ENCODE measurements at places on chromosomes 1 and 21.

- no peak for DNase-seq
These were observed 4.4 kb downstream of the KIF17 start for GRCh38 chr1:20713440-20713839.

DNA sequence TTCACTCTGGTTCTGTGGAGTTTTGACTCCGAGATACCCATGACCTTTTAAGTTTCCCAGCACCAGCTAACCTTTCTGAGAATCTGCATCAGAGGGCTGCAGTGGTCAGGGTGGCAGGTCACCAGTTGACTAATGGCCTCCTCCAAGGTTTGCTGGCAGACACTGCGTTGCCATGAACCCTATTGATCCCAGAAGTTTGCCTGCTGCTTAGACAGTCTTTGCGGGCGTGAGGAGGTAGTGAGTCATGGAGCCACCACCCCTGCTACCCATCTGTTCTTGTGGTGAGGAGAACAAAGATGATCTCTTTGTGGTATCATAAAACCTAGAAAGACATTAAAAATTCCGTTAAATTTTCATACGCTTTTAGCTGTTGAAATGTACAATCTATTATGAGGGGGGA is 180.4 kb downstream of the FGGY start:
- peak; percentile 27 for DNase-seq

DNA sequence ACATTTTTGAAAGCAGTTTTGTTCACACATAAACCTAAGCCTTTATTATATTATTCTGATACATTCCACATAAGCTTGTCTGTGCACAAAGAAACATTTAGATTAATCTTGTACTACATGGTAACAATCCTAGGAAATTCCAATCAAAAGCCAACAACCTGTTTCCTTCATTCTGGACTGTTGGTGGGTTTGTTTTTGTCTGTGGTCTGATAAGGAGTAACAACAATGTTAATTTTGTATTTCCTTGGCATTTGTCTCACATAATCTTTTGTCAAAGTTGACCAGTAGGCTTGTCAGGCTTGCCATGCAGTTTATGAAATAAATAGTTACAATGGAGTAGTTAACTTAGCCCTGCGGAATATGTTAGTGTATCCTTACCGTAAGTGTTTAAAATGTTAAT is 183.3 kb downstream of the DHRS3 start:
- no peak for DNase-seq

- peak; percentile 69 for DNase-seq
These were observed at the start of gene KIF17 for GRCh38 chr1:20717452-20718342. Gene KIF17, minus strand, starts transcription at chr1:20718007. Its CDS starts 301 bp downstream, at chr1:20717706.

DNA sequence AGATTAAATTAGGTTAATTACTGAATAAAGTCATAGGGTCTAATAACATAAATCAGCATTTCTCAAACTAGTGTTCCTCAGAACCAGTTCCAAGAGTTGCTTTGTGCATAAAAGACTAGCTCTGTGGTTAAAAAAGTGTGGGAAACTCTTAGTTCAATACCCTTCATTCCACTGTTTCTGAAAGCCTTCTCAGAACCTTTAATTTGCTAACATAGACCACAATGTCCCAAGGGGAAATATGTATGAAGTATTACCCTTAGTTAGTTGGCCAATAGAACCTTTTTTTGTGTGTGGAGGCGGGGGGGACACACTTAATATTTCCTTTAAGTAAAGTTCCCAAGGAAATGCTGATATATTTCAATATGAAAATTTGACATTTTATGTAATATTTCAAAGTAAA is 20.4 kb downstream of the ODF2L start:
- peak; percentile 64 for DNase-seq

- DNase-seq: no peak
These were observed 29.7 kb downstream of the ADARB1 start for GRCh38 chr21:45103971-45104520.

DNA sequence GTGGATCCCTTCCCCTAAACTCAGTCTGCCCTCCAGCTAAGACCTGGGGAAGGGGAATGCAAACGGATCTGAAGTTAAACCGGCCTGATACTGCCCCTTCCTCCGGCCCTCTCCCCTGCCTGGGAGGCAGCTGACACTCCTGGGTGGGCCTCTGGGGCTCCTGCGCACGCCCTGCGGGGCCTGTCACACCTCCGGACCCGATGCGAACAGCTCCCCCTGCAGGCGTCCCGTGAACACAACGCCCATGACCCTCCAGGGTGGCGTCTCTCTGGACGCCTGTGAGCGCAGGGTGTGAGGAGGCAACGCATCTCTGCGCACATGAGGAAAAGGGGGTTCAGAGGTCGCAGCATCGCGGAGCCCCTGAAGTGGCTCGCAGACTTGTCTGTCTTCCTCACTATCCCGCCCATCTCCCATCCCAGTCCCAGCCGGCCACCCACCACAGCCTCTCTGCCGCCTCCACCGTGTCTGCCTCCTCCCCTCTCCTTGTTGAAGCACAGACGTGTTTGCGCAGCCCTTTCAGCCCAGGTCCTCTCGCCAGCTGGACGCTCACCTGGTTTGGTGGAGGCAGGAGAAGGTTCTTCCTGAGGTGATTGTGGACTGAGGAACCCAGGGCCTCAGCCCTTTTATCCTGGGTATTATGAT is 421 bp upstream of the LCE3A start:
- DNase-seq: no peak

DNA sequence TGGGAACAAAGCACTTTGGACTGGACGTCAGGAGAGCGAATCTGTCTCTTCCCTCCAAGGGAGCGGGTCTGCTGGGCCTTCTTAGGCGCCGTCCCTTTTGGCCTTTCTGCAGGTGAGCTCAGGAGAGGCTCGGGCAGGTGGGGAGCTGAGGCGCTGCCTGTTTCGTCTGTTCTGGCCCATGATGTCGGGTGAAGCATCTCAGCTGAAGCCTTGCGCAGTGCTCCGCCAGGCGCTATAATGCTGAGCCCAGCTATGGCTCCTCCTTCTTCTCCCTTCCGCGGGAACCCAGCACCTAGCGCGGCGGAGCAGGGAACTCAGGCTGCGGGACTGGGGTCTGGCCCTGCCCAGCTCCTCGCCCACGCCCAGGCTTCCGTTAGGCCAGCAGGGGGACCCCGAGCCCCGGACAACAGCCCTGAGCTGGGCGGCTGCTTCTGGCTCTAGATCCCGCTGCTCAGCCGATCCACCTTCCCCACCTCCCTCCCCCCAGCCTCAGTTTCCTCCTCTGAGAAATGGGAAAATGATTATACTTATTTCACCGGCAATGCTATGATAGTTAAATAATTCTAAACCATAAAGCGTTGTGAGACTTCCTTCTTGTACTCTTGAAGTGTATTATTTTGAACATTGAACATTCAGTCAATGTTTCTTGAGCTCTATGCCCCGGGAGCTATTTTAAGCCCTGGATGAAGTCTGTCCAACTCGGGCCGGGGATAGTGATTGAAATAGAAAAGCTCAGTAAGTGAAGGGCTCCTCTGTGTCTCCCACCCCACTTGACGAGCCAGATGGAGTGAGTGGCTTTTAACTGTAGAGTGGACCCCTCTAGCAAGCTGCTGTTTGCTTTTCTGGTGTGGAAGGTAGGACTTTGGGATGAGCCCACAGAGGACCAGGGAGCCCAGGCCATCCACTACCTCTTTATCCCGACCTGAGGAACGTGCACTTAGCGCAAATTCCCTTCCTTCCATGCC is 9.6 kb upstream of the ADORA1 start:
- peak; percentile 49 for DNase-seq

GRCh38 chr1:54624466-54625464 is 1.4 kb upstream of the FAM151A start:
- no peak for DNase-seq

- peak; percentile 48 for DNase-seq
These were observed 33.7 kb downstream of the RAB3B start for GRCh38 chr1:51956528-51957509.

DNA sequence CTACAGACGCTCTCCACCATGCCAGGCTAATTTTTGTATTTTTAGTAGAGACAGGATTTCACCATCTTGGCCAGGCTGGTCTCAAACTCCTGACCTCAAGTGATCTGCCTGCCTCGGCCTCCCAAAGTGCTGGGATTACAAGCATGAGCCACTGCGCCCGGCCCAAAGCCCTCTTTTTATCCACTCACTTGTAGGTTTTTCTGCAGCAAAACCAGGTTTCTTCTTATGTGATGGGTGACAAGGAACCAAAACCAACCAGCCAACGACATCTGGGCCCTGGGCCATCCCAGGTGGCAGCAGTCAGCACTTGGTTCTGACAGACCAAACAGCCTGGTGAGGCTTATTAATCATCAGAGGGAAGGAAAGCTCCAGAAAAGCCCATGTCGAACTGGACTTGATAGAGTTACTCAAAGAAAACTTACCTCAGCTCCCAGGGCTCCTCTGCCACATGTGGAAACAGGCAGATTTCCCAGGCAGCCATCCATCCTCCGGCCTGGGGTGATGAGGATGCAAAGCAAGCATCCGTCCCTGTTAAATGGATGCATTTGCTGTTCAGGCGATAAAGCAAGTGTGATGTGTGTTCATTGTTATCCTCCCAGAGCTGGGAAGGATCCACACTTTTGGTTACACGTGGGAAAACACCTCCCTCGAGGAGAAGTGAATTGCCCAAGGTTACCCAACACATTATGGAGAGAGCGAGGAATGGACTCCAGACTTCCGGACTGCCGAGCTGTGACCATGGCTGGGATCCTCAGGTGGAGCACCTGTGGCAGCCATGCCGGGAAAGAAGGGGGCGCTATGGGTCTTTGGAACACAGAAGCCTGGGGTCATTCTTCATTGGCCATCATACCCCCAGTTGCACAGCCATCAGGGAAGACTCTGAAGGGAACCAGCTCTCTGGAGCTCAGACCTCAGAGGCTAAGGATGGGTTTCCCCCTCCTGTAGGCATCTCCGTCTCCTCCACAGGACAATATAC is 118.8 kb downstream of the HUNK start:
- DNase-seq: no peak

- DNase-seq: peak; percentile 40
These were observed 160.9 kb downstream of the GABPA start for GRCh38 chr21:25895565-25896205.

DNA sequence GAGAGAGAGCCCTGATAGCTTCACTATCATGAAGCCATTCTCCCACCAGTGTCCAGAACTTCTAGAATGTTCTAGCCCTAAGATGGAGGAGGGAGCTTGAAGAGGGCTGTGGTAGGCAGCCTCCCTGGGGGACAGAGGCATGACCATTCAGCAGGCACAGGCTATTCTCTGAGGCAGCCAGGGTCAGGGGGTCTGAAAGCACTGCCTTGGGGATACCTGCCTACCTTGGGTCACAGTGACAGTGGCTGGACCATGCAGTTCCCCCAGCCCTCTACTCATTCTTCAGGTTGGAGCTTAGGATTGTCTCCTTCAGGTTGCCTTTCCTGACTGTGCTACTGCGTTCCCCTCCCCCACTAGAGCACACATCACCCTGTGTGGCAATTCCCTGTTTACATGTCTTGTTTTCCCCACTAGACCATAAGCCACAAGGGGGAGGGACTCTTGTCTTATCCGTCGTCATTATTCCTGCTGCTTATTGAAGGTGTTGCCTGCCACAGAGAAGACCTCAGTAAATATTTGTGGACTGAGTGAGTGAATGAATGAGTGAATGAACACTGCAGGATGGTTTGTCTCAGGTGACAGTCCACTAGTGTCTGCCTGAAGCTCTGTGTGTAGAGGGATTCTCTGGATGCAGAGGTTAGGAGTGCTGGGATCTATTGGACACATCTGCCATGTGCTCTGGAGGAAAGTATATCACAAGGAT is 5.2 kb downstream of the ZDHHC18 start:
- DNase-seq: no peak

DNA sequence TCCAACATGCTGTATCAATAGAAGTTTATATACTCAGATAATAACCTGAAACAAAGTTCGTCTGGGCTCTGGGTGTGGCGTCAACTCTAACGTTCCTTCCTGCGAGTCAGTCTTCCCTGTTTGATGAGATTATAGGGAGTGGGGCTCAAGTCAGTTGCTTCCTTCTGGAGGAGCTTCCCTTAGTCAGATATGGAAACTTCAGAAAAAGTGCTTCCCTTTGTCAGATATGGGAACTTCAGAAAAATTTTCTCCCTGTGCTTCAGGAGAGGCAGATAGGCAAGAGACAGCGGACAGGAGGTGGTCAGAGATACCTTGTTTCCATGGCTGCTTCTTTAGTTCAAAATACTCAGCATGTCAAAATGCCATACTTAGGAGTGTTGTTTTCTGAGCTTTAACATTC is 51.1 kb upstream of the PRDX6 start:
- DNase-seq: no peak

GRCh38 chr1:231106347-231106746 is 55.5 kb upstream of the TRIM67 start:
- DNase-seq: peak; percentile 97

DNA sequence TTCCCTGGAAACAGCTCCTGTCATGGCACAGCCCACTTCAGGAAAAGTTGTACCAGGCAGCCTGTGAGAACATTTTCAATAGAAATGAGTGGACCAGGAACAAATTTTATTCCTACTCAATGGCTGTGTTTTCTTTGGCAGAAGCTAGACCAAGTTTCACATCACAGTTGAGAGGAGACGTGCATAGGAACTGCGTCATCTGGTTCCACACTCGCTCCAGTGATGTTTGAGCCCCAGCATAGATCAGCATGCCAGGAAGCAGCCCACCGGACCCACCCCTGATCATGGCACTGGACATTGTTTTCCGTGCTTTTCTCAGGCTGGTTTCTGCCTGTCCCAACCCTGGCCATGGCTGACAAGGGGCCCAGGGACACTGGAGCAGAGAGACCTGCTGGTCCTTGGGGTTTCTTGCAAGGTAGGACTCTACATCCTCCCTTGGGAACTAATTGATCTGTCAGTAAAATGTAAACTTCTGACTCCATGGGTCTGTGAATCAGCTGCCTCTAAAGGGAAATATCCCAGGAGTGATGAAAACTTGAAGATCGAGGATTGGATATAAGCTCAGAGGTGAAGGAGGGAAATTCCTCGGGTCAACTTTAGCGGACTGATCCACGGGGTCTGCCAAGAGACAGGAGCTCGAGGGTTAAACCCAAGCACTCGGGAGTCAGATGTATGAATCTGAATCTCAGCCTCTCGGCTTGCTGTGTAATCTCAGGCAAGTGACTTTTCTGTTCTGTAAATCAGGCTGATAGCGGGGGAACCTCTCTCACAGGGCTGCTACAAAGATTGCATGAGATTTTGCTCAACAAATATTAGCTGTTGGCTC is 35.7 kb downstream of the NEK2 start:
- DNase-seq: peak; percentile 97

- no peak for DNase-seq
These were observed 26.6 kb downstream of the DHRS3 start for GRCh38 chr1:12591267-12591938.

DNA sequence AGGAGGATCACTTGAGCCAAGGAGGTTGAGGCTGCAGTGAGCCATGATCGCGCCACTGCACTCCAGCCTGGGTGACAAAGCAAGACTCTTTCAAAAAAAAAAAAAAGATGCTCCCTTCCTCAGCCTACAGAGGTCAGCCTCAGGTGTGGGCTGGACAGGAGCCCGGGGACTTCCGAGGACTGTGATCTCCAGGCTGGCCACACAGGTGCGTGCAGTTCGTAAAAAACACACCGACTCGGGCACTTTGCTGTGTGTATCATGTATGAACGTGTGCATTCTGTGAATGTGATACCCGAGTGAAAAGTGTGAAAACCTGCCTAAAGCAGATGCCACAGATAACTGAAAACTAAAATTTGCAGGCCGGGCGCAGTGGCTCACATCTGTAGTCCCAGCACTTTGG is 8.4 kb upstream of the CCDC27 start:
- DNase-seq: no peak

All from fibroblast of skin of back (primary cell).